Pancreas (tissue), 10 donors: ENCODE measurements at places on chromosomes 7 and 10. TPM values are rescaled to one million over a fixed set of nuclear protein-coding genes. Genes with fewer than 3 reads are reported as not detected.

NANOS1 gene
- polyA plus RNA-seq: 2.2 TPM

GRCh38 chr7:128838981-128839731 lies 8.9 kb downstream of the FLNC start:
- DNase-seq: no peak
- H3K4me1 ChIP-seq: no peaks in the 10 kb centered on the region
- H3K4me3 ChIP-seq: no peak overlapping the region
- no peaks in the 10 kb centered on the region for H3K27me3 ChIP-seq

KIN gene
- 6.5 TPM for polyA plus RNA-seq

GRCh38 chr10:10605551-10606081 lies 412.1 kb upstream of the CELF2 start:
- H3K4me1 ChIP-seq: no peaks in the 10 kb centered on the region
- no peak for DNase-seq
- H3K27me3 ChIP-seq: no peaks in the 10 kb centered on the region
- H3K27ac ChIP-seq: no peak overlapping the region
- H3K4me3 ChIP-seq: no peak overlapping the region
- H3K36me3 ChIP-seq: no peaks in the 10 kb centered on the region

GRCh38 chr7:88217675-88218428 lies 2.0 kb downstream of the SRI start:
- no peak overlapping the region for H3K27ac ChIP-seq
- no peaks in the 10 kb centered on the region for H3K36me3 ChIP-seq
- H3K27me3 ChIP-seq: no peaks in the 10 kb centered on the region
- H3K4me3 ChIP-seq: peak overlapping the region; percentile 96
- DNase-seq: no peak

- no peak overlapping the region for H3K27ac ChIP-seq
- no peaks in the 10 kb centered on the region for H3K36me3 ChIP-seq
- no peaks in the 10 kb centered on the region for H3K4me1 ChIP-seq
- H3K4me3 ChIP-seq: no peak overlapping the region
- DNase-seq: no peak
Observed at GRCh38 chr7:117152213-117153007, 170.4 kb downstream of the WNT2 start.

KCNMA1 gene
- polyA plus RNA-seq: 9.6 TPM

GRCh38 chr7:29276199-29276598 lies 81.6 kb downstream of the CHN2 start:
- H3K4me3 ChIP-seq: no peak overlapping the region
- no peaks in the 10 kb centered on the region for H3K36me3 ChIP-seq
- H3K4me1 ChIP-seq: peaks cover 53% of the 10 kb centered on the region
- DNase-seq: no peak

DNA sequence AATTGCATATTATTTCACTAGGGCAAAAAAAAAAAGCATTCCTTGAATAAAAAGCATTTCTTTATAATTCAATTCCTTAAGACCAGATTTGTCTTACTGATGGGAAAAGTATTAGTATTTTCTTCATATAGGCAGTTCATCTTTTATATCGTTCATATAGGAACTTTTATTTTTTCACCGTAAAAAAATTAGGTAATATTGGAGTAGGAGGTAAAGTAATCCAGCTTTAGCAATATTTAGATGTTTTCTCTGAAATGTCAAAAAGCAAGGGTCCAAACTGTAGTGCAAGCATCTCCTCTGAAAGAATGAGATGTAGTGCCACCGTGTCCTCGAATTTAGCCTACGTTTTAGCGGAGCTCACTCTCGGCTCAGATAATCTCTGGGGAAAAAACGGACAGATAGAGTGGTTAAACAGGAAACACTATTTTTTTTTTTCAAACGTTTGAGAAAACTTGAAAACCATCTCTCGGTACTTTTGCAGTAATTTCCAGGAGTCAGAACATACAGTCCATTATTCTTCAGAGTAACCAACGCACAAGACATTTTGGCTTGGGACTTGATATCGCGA lies 5.5 kb upstream of the SPAG6 start:
- H3K4me3 ChIP-seq: peak overlapping the region; percentile 90
- H3K27ac ChIP-seq: peak overlapping the region; percentile 95
- peaks cover 49% of the 10 kb centered on the region for H3K27me3 ChIP-seq
- no peaks in the 10 kb centered on the region for H3K36me3 ChIP-seq
- DNase-seq: no peak
- H3K4me1 ChIP-seq: no peaks in the 10 kb centered on the region

GRCh38 chr7:31687024-31687748 lies at the start of gene PPP1R17:
TSS of gene PPP1R17 (plus strand) at chr7:31687215. CDS start at chr7:31692442, 5,227 bp downstream.
- H3K4me3 ChIP-seq: no peak within 1 kb of the TSS
- no peak for DNase-seq
- no peak within 1 kb of the TSS for H3K27ac ChIP-seq
- H3K27me3 ChIP-seq: no peaks in the 10 kb centered on the region
- H3K4me1 ChIP-seq: no peaks in the 10 kb centered on the region

GRCh38 chr7:118054529-118054928 lies 129.4 kb upstream of the LSM8 start:
- H3K4me1 ChIP-seq: no peaks in the 10 kb centered on the region
- H3K27ac ChIP-seq: no peak overlapping the region
- no peak overlapping the region for H3K4me3 ChIP-seq
- no peaks in the 10 kb centered on the region for H3K27me3 ChIP-seq
- H3K36me3 ChIP-seq: no peaks in the 10 kb centered on the region
